ENCODE measurements at places on chromosomes 3 and 15.
A peak's percentile ranks its signal among the peaks of the same experiment; 100 is the strongest.

- no peak for DNase-seq
Observed at GRCh38 chr3:69786854-69787253, 47.6 kb downstream of the MITF start.

- DNase-seq = peak; percentile 84
Observed at GRCh38 chr3:105368566-105369499, 2.1 kb downstream of the ALCAM start.

DNA sequence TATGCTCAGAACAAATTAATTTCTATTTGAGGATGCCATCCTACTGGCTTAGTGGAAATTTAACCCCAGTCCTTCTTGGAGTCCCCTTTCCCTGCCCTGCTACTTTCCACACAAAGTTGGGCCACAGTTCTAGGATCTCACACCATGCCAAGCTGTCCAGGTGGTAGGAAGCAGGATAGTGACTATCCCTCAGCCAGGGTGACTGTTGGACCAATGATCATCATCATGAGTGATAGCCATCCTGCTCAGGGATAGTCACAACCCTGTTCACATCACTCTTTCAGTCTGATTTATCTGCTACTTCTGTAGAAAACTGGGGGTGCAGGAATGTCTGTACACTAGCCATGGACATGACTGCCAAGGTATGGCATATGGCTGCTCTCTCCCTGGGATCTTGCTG lies 12.8 kb downstream of the HRG start:
- no peak for DNase-seq

GRCh38 chr3:134078169-134078831 lies 48.6 kb upstream of the SLCO2A1 start:
- DNase-seq = no peak

DNA sequence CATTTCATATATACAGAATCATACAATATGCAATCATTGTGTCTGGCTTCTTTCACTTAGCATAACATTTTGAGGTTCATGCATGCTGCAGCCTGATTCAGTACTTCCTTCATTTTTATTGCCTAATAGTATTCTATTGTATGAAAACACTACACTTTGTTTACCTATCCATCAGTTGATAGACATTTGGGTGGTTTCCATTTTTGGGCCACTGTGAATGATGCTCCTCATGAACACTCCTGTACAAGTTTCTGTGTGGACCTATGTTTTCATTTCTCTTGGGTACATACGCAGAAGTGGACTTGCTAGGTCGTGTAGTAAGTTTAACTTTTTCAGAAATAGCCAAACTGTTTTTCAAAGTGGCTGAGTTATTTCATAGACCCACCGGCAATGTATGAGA lies 18.8 kb downstream of the TNIK start:
- DNase-seq = no peak

GRCh38 chr15:101158166-101159095 lies 93.4 kb downstream of the CHSY1 start:
- no peak for DNase-seq

GRCh38 chr3:34862456-34862855 lies 776.9 kb upstream of the ARPP21 start:
- DNase-seq = peak; percentile 21

- DNase-seq = no peak
Observed at GRCh38 chr3:8416965-8417364, 84.7 kb upstream of the LMCD1 start.

GRCh38 chr15:72116731-72117485 lies 1.0 kb downstream of the MYO9A start:
- peak; percentile 69 for DNase-seq

DNA sequence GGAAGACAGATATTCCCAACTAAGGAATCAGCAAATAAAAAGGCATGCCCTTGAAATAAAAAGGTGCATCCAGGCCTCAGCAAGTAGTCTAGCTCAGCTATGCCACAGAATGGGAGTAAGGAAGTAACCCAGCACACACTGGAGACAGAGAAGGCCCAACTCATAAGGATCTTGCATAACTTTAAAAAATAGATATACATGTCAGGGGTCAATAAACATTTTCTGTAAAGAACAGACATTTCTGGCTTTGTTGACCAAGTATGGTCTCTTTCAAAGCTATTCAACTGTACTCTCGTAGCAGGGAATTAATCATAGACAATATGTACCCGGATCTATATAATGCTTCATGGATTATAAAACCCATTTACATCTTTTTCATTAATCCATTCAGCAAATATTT lies 449.3 kb downstream of the TAFA4 start:
- no peak for DNase-seq

- DNase-seq = no peak
Observed at GRCh38 chr15:46416544-46416943, 781.7 kb downstream of the SQOR start.

DNA sequence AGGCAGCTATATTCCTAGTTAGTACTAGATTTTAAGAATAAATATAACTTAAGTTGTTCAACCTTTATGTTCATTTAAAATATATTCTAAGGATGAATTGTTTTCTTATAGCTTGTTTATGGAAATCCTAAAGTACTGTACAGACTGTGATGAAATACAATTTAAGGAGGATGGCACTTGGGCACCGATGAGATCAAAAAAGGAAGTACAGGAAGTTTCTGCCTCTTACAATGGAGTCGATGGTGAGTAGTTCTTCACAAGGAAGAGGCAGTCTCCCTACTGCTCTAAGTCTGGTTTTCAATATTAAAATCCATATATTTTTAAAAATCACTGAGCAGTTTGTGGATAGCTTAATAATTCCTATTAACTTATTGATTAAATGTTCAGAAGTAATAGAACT lies 29.6 kb downstream of the CALML4 start:
- DNase-seq = no peak

- DNase-seq = peak; percentile 62
Observed at GRCh38 chr3:126259411-126260391, 79.3 kb upstream of the ALDH1L1 start.

GRCh38 chr15:80201256-80202015 lies 48.6 kb downstream of the FAH start:
- no peak for DNase-seq

DNA sequence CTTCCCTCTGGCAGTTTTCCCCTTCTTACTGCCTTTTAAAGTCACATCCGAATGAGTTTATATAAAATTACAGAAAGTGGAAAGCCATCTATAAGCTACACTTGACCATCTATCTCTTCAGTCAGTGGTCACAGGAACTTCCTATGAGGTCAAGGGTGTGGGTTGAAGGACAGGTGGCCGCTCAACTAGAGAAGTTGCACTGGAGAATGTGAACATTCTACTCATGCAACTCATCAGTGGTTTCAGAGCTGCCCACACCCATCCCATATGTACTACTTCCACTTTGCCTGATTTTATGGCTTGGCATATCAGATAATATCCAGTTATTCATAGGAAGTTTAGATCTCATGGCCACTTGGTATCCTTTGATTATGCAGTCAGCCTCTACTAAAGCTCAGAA lies 57.4 kb upstream of the TMEM158 start:
- no peak for DNase-seq

DNA sequence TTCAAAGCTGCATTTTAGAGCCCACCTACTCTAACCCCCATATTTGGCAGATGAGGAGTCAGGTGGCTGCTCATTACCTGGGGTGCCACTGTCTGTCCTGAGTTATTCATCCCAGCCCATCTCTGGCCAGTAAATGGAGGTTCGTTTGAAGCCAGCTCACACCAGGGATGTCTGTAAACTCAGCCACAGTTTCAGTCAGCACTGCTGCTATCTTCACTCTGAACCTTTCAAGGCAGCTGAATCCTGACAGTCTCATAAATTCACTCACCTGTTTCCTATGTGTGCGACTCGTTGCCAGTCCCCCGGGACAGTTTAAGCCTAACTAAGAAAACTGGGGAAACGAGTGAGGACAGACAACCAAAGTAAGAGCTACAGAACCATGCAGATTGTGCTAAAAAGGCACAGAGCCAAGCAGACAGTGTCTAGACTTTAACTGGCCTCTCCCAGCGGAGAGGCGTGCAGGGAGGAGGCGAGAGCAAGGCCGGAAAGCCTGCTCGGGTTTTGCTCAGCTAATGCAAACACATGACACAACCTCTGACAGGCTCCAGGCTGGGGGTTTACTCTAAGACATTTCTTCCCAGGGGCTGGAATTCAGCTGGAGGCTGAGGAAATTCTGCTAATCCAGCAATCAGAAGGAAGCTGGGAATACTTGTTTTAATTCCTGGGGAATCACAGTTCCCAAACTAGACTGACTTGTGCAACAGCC lies 12.0 kb downstream of the FSTL1 start:
- no peak for DNase-seq

- DNase-seq = no peak
Observed at GRCh38 chr15:28896951-28897350, 11.2 kb downstream of the APBA2 start.

DNA sequence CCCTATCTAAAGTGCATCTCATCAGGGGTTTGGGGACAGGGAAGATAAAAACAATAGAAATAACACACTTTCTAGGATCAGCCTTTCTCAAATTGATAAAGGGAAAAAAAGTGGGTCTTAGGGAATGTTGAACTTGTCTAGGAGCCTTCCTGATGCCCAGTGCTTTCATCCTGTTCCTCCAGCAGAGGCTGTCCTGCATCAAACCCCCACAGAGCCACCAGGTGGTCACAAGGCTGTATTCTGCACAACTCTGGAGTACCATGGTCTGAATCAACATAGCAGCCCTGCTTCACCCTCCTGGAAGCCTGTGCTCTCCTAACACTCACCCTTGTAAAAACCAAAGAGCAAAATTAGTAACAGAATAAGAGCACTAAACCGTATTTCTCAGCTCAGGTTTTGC lies 118.5 kb upstream of the SLC25A36 start:
- no peak for DNase-seq

DNA sequence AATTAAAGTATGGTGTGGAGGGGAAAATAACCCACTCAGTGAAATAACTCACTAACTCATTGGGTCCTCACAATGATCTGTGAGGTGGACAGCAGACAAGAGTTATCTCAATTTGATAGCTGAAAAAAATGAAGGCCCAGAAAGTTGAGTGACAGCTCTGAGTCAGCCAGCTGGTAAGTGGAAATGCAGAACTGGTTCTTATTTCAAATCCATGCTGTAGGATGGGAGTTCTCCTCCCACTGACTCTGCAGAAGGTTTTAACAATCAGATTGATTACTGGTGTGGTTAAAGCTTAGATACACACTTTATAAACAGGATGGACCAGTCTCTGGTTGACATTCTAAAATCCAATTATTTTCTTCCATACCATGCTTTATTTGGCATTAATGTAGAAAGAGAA lies 87.0 kb upstream of the LMOD3 start:
- DNase-seq = no peak

DNA sequence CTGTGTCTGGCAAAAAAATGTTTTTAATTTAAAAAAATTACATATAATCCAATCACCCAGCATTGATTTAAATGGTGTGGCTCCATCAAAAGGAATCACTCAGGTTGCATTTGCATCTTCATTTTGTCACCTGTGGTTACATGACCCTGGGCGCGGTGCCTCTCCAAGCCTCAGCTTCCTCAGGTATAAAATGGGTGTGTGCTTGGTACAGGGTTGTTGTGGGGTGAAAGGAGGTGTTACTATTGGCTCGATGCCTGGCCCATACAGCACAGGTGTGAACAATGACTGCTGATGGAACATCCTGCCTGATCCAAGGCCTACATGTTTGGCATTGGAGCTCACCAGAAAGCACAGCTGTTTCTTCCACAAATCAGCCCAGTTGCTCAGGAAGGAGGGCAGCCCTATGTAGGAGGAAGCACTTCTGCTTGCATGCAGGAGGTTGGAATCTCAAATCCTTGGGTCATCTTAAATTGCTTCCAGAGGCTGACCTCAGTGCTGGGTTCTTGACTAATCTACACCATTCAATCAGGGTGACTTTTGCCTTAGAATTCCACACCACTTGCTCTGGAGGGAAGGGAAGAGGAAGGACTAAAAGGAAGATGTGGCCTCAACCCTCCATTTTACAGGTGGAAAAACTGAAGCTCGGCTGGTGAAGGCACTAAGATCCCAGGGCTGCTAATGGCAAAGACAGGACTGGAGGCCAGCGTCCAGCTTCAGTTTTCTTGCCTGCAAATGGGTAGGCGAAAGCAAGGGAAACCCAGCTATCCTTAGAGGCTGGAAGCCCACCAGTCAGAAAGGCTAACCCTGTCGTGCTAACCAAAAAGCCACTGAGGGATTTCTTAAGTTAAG lies 31.7 kb downstream of the BHLHE40 start:
- DNase-seq = no peak

DNA sequence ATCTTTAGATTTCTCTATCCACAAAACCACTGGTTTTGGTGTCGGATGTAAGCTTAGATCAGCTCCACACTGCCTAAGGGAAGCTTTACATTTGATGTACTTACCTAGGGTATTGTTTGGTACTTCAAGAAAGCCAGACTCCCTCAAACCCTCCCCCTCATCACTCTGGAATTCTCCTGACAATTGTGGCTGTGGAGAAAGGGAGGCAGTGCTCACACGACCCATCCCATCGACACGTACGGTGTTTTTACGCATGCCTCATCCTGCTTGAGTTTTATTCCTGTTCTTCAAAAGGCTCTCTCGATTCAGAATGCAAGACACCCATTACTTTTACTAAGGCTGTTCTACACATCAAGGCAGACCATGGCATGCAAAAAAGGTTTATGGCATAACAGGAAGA lies 67.3 kb upstream of the ONECUT1 start:
- DNase-seq = no peak

DNA sequence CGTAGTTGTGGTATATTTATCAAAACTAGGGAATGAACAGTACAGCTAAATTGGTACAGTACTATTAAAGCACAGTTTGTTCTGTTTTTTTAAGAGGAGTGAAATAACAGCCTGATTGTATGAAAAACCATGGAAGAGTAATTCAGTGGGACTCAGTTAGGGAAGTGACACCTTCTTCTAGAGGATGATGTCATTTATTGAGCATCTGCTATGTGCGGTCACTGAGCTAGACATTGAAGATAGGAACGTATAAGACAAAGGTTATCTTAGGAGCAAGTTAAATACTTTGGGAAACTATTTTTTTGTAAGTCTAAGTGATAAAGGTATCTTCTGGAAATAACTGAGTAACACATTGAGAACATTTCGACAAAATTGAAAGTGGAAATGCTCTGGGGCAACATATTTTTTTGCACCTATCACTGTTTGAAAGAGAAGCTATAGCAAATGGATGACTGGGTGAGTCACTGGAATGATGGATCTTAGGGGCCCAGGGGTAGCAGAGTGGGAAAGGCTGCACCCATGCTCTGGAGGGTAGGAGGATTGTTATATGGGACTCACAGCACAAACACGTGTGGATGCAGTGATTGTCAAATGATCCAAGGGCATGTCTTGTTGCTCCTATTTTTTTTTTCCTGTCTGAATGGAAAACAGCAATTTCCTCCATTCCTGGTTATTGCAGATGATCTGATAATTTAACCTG lies 43.0 kb downstream of the OXNAD1 start:
- no peak for DNase-seq

- DNase-seq = no peak
Observed at GRCh38 chr3:51777985-51778384, 1.1 kb downstream of the IQCF6 start.

- no peak for DNase-seq
Observed at GRCh38 chr15:74243431-74243830, 7.3 kb downstream of the CCDC33 start.

GRCh38 chr15:74958908-74959585 lies 2.5 kb upstream of the RPP25 start:
- DNase-seq = peak; percentile 64

GRCh38 chr3:57919987-57920386 lies 88.2 kb upstream of the FLNB start:
- DNase-seq = no peak

Measured in retina (tissue), 1 donor.